ENCODE measurements at places on chromosomes 3 and 15.

DNA sequence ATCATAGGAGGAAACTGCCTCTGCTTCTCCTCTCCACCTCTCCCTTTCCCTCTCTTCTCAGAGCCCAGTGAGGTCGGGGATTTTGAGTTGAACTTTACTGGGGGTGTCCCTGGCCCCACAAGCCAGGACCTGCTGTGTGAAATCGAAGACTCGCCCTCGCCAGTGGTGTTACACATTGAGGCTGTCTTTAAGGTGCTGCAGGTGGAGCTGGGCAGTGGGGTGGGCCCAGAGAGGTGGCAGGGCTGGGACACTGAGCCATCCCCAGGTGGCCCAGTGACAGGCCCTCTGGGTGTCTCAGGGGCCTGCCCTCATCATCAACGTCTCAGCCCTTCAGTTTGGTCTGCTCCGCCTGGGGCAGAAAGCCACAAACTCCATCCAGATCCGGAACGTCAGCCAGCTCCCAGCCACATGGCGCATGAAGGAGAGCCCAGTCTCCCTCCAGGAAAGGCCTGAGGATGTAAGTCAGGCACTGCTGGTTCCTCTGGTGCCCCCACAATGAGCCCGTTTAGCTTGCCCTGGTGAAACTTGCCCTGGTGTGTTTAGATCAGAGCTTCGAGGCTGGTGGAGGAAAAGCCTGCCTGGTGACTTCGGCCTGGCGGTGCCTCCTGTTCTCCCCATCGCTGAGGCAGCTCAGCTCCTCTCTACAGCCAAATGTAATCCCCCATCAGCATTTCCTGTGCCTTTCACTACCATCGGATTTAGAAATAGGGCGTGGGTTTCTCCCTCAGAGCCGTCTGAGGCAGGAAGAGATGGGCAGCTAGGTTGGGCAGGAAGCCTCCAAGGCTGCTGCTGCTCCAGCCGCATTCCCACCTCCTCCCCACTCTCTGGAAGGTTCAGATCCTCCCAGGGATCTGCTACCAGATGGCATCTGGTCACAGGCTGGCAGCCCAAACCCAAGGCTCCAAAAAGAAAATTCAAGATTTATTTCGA is 39.2 kb downstream of the ACAA1 start:
- DNase-seq = no peak

GRCh38 chr3:192445770-192446644 is 281.3 kb downstream of the FGF12 start:
- DNase-seq = no peak

GRCh38 chr15:60396100-60396499 is 1.7 kb downstream of the ANXA2 start:
- peak; percentile 46 for DNase-seq

DNA sequence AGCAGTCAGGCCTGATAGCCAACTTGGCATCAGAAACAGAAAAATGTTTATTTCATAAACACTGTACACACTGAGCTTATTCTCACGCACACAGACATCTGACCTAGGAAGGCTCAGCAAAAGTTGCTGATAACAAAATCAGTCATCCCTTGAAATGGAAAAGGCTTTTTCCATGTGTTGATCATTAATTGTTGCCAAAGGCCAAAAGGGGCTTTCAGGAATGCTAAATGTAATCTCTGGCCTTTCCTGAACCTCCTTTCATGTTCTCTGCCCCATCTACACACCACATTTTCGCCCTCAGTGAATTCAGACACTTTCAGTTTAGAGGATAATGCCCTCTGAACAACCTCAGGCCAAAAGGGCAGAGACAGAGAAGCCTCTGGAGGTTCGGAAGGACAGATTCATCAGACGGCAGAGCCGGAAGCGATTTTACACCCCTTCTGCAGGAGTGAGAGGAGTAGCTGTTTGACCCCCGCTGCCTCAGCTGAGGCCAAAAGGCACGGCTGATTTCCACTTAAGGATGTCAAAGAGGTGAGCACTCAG is 14.5 kb downstream of the RTP4 start:
- no peak for DNase-seq

DNA sequence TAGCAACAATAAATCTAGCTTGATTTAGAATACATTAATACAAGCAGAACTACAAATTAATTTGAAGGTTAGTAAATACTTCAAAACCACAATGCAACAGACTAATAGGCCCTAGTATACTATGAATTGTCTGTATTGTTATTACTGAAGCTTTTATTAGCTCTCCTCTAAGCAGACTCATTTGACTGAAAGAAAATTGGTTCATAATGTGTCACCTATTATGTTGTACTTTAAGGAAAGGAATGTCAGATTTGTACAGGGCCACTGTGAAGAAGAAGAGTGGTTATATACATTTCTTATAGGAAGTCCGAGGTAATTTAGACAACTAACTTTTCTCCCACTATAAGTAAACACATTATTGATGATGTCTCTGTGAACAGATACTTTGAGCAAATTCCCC is 954.5 kb downstream of the ZPLD1 start:
- DNase-seq = no peak

- DNase-seq = no peak
These were observed 217.8 kb upstream of the CD96 start for GRCh38 chr3:111324151-111324550.

- DNase-seq = no peak
These were observed 425.8 kb downstream of the CHL1 start for GRCh38 chr3:622314-622713.

Data from suppressor macrophage treated with lipopolysaccharide for 1 hour (primary cell).